T-helper 1 cell (primary cell): ENCODE measurements at places on chromosomes 5 and 9.

- no peak for DNase-seq
Observed at GRCh38 chr9:7376833-7377232, 422.7 kb downstream of the DMAC1 start.

- DNase-seq, result no peak
Observed at GRCh38 chr5:169805527-169805934, 168.5 kb downstream of the DOCK2 start.

GRCh38 chr5:80369521-80369920 lies 38.3 kb upstream of the ZFYVE16 start:
- DNase-seq, result no peak

GRCh38 chr5:146721073-146721815 lies 157.3 kb downstream of the PPP2R2B start:
- no peak for DNase-seq
